ENCODE measurements at places on chromosomes 2 and 18.

- H3K4me1 ChIP-seq, result peaks cover 3% of the 10 kb centered on the region
- no peak for DNase-seq
- no peaks in the 10 kb centered on the region for H3K27me3 ChIP-seq
- no peak overlapping the region for H3K4me3 ChIP-seq
- H3K27ac ChIP-seq, result no peak overlapping the region
These were observed 53.9 kb downstream of the LIMS1 start for GRCh38 chr2:108588070-108588668.

DNA sequence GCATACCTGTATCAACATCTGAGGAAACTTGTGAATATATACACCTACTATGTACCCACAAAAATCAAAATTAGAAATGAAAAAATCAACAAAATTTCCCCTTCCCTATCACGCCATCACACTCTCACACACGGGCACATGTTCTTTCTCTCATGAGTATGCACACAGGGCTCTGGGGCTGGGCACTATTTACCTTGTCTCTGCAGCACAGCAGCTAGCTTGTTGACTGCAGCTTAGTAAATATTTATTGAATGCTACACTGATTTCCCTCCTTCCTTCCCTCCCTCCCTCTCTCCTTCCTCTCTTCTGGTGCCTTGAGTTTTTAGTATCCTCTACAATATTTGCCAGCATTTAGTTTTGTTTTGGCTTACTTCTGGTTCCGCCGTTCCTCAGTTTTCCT, 182.7 kb upstream of the LHCGR start:
- no peak for DNase-seq
- no peaks in the 10 kb centered on the region for H3K4me1 ChIP-seq
- H3K36me3 ChIP-seq, result no peaks in the 10 kb centered on the region
- H3K27me3 ChIP-seq, result no peaks in the 10 kb centered on the region

DNA sequence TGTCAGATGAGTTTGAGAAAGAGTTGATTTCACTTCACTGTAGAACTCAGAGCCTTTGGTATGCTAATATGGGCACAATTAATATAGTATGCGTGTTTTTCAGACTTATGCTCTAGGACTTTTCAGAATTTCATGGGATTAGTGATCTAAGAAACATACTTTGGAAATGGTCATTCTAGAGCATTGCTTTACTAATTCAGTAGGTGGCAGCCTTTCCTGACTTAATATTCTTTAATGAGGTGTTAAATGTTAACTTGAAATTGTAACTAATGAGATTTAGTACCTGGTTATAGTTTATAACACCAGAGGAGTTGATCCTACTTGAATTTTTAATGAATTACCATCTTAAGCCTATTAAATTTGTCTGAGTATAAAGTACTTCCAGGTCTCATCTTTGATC, 28.4 kb downstream of the ACTR2 start:
- H3K27me3 ChIP-seq, result no peaks in the 10 kb centered on the region
- no peak overlapping the region for H3K4me3 ChIP-seq
- peaks cover 41% of the 10 kb centered on the region for H3K36me3 ChIP-seq
- H3K4me1 ChIP-seq, result no peaks in the 10 kb centered on the region

GRCh38 chr2:209943776-209944175, 58.7 kb upstream of the RPE start:
- DNase-seq, result no peak
- no peaks in the 10 kb centered on the region for H3K4me1 ChIP-seq
- no peak overlapping the region for H3K27ac ChIP-seq
- H3K27me3 ChIP-seq, result no peaks in the 10 kb centered on the region
- no peaks in the 10 kb centered on the region for H3K36me3 ChIP-seq

GRCh38 chr2:10654069-10654468, 35.7 kb downstream of the NOL10 start:
- no peak overlapping the region for H3K4me3 ChIP-seq
- no peak overlapping the region for H3K27ac ChIP-seq
- H3K36me3 ChIP-seq, result peaks cover 21% of the 10 kb centered on the region
- H3K27me3 ChIP-seq, result no peaks in the 10 kb centered on the region
- DNase-seq, result peak; percentile 21
- peaks cover 29% of the 10 kb centered on the region for H3K4me1 ChIP-seq

GRCh38 chr18:25234740-25235345, 117.1 kb downstream of the ZNF521 start:
- no peak for DNase-seq
- no peaks in the 10 kb centered on the region for H3K36me3 ChIP-seq
- no peak overlapping the region for H3K27ac ChIP-seq
- H3K4me1 ChIP-seq, result no peaks in the 10 kb centered on the region

- no peaks in the 10 kb centered on the region for H3K36me3 ChIP-seq
- H3K4me3 ChIP-seq, result no peak overlapping the region
- H3K27ac ChIP-seq, result no peak overlapping the region
- H3K4me1 ChIP-seq, result no peaks in the 10 kb centered on the region
- no peak for DNase-seq
- H3K27me3 ChIP-seq, result no peaks in the 10 kb centered on the region
These were observed 347.5 kb downstream of the DPP10 start for GRCh38 chr2:114789989-114790388.

GRCh38 chr18:24197412-24197811, 58.5 kb downstream of the CABYR start:
- H3K4me1 ChIP-seq, result no peaks in the 10 kb centered on the region
- no peak overlapping the region for H3K4me3 ChIP-seq
- no peaks in the 10 kb centered on the region for H3K27me3 ChIP-seq
- no peak for DNase-seq

DNA sequence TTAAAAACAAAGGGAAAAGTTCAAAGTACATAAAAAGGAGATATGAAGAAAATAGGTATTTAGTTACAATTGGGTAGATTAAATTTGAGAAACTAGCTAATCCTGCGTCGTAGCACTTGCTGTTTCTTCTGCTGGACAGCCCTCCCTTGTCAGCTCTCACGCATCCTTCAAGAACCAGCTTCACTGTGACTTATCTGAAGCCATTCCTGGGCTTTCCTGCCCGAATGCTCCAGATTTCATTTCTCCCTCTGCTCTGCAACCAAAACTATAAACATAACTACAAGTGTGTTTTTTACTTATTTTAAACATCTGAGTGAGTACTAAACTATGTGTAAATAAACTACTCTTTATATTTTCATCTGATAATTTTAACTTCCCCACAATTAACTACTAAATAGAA, 149.2 kb downstream of the MTCL1 start:
- H3K27ac ChIP-seq, result no peak overlapping the region
- no peaks in the 10 kb centered on the region for H3K4me1 ChIP-seq
- H3K36me3 ChIP-seq, result no peaks in the 10 kb centered on the region

DNA sequence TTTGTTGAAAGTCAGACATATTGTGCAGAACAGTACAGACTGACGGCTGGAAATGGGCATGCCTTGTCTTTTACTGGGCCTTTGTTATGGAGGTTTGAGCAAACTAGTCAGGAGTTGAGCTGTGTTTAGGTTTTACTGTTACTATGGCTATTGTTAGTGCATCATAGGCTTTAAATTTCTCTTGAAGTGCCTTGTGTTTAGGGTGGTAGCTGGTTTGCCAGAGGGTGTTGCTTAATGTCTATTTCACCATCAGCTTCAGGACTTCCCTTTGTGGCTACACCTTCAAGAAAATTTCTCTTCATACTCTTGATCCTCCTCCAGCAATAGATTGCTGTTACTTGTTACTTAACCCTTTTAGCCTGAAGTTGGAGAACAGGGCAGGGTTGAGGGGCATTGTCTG, 104.6 kb downstream of the CAPN13 start:
- no peaks in the 10 kb centered on the region for H3K36me3 ChIP-seq
- no peaks in the 10 kb centered on the region for H3K27me3 ChIP-seq
- no peak overlapping the region for H3K27ac ChIP-seq
- DNase-seq, result no peak
- H3K4me1 ChIP-seq, result no peaks in the 10 kb centered on the region
- H3K4me3 ChIP-seq, result no peak overlapping the region

GRCh38 chr2:176814740-176815367, 397.7 kb upstream of the HNRNPA3 start:
- no peaks in the 10 kb centered on the region for H3K4me1 ChIP-seq
- no peak overlapping the region for H3K4me3 ChIP-seq
- DNase-seq, result peak; percentile 22
- no peak overlapping the region for H3K27ac ChIP-seq

DNA sequence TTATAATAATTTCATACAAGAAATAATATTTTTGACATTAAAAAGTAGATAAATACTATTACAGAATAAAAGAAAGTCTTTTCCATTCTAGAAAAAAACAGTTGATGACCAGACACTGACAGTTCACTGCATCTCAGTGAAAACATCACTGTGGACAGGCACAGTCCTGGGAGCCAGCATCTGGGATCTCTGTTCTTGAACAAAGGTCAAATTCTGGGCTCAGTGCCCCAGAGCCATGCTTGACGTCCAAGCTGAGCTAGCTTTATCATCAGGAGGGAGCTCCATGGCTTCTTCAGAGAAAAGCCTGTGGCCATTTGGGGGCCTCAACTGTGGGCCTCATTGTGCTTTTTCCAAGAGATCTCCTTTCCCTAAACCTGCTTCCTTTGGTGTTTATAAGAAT, 86.1 kb upstream of the SRD5A2 start:
- no peak overlapping the region for H3K4me3 ChIP-seq
- H3K36me3 ChIP-seq, result no peaks in the 10 kb centered on the region
- DNase-seq, result no peak

DNA sequence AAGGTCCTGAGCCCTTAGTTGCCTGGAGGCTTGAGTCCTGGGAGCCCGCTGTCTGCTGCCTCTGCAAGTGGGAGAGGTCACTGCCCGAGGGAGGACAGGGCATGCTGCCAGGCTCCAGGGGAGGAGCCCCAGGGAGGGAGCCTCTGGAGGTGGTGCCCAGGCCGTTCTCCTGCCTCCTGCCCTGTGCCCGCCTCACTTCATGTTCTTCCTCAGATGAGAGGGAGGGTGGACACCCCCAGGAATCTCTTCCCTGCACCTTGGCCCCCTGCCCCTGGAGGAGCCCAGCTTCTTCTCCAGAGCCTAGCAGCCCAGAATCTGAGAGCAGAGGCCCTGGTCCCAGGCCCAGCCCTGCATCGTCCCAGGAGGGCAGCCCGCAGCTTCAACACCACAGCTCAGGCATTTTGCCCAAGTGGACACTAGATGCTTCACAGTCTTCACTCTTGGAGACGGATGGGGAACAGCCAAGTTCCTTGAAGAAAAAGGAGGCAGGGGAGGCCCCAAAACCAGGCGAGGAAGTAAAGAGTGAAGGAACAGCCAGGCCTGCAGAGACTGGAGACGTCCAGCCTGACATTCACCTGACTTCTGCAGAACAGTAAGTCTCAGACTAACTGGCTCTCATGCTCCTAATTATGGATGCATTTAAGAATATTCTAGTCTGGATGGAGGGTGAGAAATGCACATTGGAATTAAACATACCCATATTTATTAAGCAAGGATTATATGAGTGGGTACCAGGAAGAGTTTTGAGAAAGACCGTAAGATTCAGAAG, 12.1 kb downstream of the PSD4 start:
- peaks cover 76% of the 10 kb centered on the region for H3K4me1 ChIP-seq
- no peak for DNase-seq
- H3K4me3 ChIP-seq, result no peak overlapping the region
- no peaks in the 10 kb centered on the region for H3K27me3 ChIP-seq
- H3K27ac ChIP-seq, result no peak overlapping the region
- peaks cover 56% of the 10 kb centered on the region for H3K36me3 ChIP-seq

DNA sequence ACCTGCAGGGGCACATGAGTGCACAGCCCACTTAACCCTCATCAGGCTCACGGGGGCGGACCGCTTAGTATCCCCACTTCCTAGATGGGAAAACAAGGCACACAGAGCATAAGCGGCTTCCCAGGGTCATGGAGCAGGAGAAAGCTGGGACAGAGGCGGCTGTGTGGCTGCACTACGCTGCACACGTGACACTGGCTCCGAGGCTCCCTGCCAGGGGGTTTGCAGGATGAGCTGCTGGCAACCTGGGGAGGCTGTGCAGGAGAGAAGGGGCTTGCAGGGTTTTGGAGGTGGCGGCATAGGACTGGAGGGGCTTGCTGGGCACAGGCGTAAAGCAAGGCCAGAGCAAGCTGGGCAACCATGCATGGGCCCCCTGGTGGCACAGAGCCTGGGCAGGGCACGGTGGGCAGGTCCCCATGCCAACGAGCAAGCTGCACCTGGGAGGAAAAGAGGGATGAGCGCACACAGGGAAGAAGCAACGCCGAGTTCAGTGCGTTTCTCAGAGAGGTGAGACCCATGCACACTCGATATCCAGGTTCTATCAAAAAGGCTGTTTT, 268.6 kb downstream of the HDAC4 start:
- DNase-seq, result no peak
- H3K4me3 ChIP-seq, result no peak overlapping the region
- no peak overlapping the region for H3K27ac ChIP-seq
- peaks cover 64% of the 10 kb centered on the region for H3K36me3 ChIP-seq
- no peaks in the 10 kb centered on the region for H3K27me3 ChIP-seq

GRCh38 chr2:62568983-62569837, 63.2 kb upstream of the TMEM17 start:
- H3K36me3 ChIP-seq, result no peaks in the 10 kb centered on the region
- no peak overlapping the region for H3K27ac ChIP-seq
- H3K4me1 ChIP-seq, result no peaks in the 10 kb centered on the region

- H3K36me3 ChIP-seq, result no peaks in the 10 kb centered on the region
- no peak overlapping the region for H3K27ac ChIP-seq
- no peak overlapping the region for H3K4me3 ChIP-seq
- peak; percentile 54 for DNase-seq
These were observed 67.0 kb downstream of the CHRNA1 start for GRCh38 chr2:174697255-174697654.

GRCh38 chr2:60226943-60227342, 326.5 kb downstream of the BCL11A start:
- DNase-seq, result no peak
- H3K36me3 ChIP-seq, result no peaks in the 10 kb centered on the region
- H3K4me3 ChIP-seq, result no peak overlapping the region
- no peaks in the 10 kb centered on the region for H3K4me1 ChIP-seq
- no peak overlapping the region for H3K27ac ChIP-seq

- H3K36me3 ChIP-seq, result no peaks in the 10 kb centered on the region
- DNase-seq, result no peak
- H3K27me3 ChIP-seq, result no peaks in the 10 kb centered on the region
- no peaks in the 10 kb centered on the region for H3K4me1 ChIP-seq
These were observed 402.6 kb downstream of the ALK start for GRCh38 chr2:29518646-29519337.

- peak; percentile 35 for DNase-seq
- no peak overlapping the region for H3K27ac ChIP-seq
- peaks cover 43% of the 10 kb centered on the region for H3K4me1 ChIP-seq
- no peak overlapping the region for H3K4me3 ChIP-seq
- H3K36me3 ChIP-seq, result no peaks in the 10 kb centered on the region
These were observed 114.9 kb upstream of the RAB27B start for GRCh38 chr18:54713386-54713785.

GRCh38 chr2:69227716-69228115, 159.3 kb downstream of the GFPT1 start:
- H3K4me3 ChIP-seq, result no peak overlapping the region
- no peak for DNase-seq
- H3K27ac ChIP-seq, result no peak overlapping the region
- H3K27me3 ChIP-seq, result no peaks in the 10 kb centered on the region

Data from CD4-positive, alpha-beta memory T cell (primary cell).